Stimulated activated CD4-positive, alpha-beta T cell treated with anti-CD3 and anti-CD28 coated beads, Interleukin-15, amount 100 ng/mL, for 48 hours (primary cell): ENCODE measurements at places on chromosomes 2 and 18.

GRCh38 chr2:211093743-211094303, 537.4 kb downstream of the CPS1 start:
- DNase-seq, result no peak

DNA sequence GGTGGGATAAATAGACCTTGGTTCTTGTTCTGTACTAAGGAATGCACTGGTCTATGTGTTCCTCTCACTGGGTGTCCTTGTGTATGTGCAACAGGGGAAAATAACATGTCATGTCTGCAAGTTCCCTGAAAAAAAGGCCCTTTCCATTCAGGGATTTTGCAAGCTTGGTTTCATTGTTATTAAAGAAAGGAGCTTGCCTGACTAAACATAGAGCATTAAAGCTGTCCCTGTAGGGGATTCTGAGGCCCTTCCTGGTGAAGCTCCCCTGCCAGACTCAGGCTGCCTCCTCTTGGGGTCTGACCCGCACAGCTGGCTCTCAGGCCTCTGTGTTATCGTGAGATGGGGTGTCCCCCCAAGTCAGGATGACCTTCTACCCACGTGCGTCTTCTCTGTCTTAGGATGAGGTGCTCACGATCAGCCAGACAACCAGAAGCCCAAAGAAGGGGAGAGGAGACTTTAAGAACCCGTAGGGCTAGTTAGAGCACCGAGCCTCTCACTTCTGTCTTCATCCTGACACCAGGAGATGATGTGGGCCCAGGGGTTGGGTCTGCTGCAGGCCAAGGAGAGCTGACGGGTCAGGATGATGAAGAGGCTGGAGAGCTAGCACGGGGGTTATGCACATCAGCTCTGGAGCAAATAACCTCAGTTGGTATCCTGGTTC, 21.2 kb downstream of the CAPG start:
- no peak for DNase-seq

GRCh38 chr2:141557329-141558095, 573.3 kb downstream of the LRP1B start:
- DNase-seq, result no peak

GRCh38 chr2:104250635-104251034, 603.3 kb upstream of the POU3F3 start:
- no peak for DNase-seq

- peak; percentile 19 for DNase-seq
Observed at GRCh38 chr2:62038975-62039771, 133.7 kb downstream of the COMMD1 start.

DNA sequence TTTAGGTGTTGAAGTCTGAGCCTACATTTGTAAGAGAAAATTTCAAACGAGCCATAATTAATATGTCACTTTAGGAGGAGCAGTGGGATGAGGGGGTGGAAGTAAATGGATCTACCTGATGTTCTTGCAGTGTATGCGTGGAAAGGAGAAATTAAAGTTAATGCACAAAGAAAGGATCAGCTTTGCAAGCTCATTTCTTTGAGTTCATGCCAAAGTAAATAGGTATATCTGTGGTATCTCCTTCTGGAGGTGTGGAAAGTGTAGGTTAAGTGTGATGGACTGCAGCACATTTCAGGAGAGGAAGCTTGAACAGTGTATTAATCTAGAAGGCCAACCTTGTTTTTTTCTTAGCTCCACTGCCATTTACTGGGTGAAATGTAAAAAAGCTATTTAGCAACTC, 307.5 kb upstream of the ZEB2 start:
- DNase-seq, result no peak

DNA sequence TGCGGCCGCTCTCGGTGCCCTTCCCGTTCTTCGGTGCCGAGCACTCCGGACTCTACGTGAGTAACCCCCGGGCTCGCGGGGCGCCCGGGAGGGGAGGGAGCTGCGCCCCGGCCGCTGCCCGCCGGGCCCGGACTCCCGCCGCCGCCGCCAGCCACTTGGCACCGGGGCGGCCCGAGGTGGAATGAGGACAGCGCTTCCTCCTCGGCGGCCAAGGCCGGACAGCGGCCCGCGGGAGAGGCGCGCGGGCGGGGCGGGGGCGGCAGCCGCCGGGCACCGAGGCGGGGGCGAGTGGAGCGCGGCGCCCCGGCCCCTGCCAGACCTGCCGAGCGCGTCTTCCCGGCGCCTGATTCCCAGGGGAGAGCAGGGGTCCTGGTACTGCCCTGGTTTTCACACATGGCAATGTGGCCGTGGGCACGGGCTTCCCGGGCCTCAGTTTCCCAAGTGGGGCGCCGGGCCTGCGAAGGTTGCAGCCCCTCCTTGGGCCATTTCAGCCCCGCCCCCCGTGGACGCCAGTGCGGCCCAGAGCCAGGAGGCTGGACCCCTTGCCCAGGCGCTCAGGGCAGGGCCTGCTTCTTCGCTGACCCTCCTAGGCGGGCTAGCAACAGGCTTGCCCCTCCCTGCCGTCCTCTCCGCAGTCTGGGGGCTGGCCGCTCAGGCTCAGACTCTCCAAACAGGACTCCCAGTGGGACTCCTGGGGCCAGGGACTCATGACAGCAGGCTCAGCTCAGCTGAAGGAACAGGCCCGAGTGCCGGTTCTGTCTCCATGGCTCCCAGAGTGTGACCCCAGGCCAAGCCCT, 775 bp downstream of the SNED1 start:
- no peak for DNase-seq

- no peak for DNase-seq
Observed at GRCh38 chr18:9910661-9911060, 3.2 kb upstream of the VAPA start.

- DNase-seq, result no peak
Observed at GRCh38 chr2:232286001-232286868, 92.3 kb upstream of the ALPP start.
